NCI-H460 (cell line): ENCODE measurements at places on chromosomes 16 and 17.

DNA sequence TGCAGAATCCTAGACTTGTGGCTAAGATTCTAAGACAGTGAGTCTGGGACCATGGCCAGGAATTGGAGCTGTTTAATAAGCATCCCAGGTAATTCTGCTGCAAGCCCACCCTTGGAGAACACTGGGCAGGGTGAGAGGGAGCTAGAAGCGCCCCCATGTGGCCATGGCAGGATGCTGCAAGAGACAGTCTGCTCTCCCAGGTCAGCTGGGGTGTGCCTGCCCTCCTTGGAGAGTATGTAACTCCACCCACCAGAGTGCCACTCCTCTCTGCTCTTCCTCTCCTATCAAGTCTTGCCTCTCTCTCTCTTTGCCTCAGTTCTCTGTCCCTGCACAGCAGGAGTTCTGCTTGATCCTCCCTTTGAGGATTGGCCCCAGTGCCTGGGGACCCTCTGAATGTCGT, 14.9 kb downstream of the RCVRN start:
- peak; percentile 36 for DNase-seq

- DNase-seq: no peak
These were observed 52.5 kb downstream of the RTN4RL1 start for GRCh38 chr17:1972487-1973160.

DNA sequence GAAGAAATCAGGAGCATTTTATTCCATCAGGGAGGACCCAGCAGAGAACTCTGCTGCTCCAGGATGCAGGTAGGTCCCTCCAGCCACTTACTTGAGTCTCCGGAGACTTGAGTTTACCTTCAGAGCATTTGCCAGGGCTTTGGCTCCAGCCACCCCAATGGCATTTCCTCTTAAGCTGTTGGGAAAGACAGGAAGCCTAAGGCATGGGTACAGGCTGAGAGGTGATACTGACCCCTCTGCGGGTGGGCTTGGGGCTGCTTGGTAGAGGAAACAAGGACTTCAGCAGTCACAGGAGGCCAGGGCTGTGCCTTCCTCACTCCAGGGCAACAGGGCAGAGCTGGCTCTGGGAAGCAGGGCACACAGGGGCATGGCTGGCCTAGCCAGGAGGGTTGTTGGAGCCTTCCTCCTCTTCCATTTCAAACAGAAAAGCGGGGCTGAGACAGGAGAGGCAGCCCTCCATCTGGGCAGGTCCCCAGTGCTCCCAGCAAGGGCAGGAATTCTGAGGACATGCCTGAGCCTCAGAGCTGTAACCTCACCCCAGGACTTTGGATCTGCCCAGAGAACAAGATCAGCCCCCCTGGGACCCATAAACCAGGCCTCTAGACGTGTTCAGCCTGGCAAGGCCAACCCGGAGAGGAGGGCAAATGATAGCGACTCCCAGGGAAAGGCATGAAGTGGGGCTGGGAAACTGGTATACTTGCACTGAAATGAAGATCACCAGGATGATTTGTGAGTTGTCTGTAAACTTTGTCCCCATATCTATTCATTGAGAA, 34.4 kb downstream of the NLRC3 start:
- no peak for DNase-seq

DNA sequence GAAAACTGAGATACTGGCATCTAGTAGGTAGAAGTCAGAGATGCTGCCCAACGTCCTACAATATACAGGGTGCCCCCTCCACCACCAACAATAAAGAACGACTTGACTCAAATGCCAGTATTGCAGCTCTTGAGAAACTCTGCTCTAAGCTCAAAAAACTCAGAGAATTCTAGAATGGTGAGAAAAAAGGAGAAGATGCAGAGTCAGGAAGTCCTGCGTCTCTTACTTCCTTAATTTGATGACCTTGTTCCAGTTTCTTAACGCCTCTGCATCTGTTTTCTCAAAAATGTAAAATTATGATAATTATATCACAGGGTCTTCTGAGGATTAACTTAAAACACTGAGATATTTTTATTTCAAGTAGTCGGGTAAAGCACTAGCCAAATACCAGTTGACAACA, 1.7 kb upstream of the HSBP1 start:
- no peak for DNase-seq

DNA sequence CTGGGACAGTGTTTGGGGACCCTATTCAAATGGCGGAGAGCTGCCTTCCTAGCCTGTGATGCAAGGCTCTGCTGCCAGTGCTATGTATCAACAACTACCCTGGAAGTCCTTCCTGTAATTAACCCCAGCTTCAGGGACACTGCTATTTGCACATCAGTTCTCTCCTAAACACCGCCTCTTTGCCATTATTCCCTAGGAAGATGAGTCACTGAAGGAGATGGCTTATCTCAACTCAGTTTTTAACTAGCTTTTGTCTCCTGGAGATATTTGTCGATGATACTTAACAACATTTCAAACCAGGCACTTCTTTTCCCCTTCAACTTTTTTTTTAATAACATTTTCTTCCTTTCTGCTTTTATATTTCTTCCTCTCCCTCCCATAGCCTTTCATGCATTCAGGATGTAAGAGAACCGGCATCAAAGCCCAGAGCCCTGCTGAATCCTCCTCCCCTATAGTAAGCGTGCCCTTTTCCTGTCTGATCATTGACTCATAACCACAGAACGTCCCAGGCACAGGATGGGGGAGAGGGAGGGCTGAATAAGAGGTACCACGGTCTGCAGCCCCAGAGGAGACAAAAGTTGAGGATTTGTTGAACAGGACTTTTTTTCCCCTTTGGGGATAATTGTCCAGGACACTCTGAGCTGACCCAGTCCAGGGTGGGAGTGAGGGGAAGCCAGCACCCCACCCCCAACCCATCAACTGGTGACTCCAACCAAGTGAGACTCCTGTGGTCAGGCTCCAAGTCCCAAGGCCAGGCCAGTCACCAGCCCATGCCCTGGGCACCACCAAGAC, 387.8 kb upstream of the SALL1 start:
- DNase-seq: no peak

GRCh38 chr17:30414486-30414885, 35.8 kb downstream of the CPD start:
- DNase-seq: no peak
